ENCODE measurements at places on chromosomes 11 and 22.
A peak's percentile ranks its signal among the peaks of the same experiment; 100 is the strongest.

DNA sequence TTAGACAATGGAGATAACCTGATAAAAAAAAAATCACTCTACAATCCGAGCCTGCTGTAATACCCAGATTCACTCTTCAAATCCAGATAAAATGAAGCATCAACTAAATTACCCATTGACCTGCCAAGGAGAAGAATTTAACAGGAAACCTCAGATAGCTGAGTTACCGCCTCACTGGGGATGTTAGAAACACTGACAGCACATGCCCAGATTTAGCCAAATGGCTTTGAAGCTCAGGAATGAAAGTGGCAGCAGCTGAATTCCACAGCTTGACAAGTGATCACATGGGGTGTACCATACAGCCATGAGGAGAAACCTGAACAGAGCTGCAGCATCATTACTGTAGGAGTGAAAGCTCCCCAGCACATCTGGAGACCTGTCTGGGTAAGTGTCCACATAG, 807.6 kb downstream of the DLG2 start:
- DNase-seq = no peak

DNA sequence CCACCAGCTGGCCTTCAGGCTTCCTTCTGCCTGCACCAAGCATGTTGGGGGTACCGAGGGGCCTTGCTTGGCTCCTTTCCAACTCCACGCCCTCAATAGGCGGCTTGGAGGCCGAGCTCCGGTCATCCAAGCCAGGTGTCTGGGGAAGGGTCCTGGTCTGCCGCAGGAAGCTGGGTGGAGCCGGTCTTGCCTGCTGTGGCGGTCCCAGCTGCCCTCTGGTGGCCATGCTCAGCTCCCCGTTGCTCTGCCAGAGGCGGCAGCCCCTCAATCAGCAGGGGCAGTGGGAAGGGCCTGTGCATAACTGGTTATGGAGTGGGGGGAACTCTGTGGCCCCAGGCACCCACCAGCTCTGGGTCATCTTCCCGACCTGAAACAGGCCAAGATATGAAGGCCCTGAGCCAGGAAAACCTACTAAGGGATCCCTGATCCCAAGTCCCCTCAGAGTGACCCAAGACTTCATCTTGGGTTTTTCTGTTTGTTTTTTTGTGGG, 3.2 kb downstream of the ARVCF start:
- DNase-seq = peak; percentile 17

- DNase-seq = no peak
Measured at GRCh38 chr11:58742981-58743880, 11.5 kb upstream of the GLYAT start.

GRCh38 chr11:123159183-123159857, 35.7 kb downstream of the CLMP start:
- DNase-seq = no peak

- no peak for DNase-seq
Measured at GRCh38 chr11:105168457-105168856, 28.9 kb upstream of the CARD18 start.

DNA sequence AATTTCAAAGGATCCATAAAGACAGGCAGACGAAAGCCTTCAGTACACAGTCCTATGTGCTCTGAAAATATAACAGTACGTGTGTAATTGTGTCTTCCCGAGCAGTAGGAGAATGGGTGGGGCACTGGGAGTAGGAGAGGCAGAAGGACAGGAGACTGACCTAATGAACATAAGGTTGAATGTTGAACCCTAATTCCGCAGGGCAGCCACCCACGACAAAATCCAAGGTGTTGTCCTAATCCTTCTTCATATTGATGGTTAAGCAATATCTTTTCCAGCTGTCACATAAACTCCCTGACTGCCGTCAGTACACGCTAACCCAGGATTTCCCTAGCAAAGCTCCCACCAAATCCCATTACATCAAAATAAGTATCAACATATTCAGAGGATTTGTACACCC, 34.5 kb downstream of the SPATA19 start:
- no peak for DNase-seq

DNA sequence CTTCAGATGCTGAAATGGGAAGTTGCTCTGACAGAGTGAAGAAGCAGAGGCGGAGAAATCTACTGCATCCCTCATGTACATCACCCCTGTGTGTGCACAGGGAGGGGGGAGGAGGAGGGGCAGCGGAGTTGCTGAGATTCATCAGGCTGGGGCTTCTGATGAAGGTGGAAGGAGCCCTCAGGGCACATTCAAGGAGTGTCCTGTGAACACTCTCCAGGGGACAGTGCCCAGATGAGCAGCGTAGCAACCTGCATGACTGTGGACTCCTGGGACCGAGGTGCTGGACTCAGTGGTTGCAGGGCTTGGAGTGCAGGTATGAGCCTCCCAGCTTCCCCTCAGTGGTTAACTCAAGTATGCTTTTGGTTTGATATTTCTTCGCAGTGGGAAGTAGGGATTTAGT, 257.8 kb upstream of the B3GAT1 start:
- DNase-seq = no peak

- DNase-seq = no peak
Measured at GRCh38 chr11:128498721-128499245, 88.6 kb downstream of the ETS1 start.

DNA sequence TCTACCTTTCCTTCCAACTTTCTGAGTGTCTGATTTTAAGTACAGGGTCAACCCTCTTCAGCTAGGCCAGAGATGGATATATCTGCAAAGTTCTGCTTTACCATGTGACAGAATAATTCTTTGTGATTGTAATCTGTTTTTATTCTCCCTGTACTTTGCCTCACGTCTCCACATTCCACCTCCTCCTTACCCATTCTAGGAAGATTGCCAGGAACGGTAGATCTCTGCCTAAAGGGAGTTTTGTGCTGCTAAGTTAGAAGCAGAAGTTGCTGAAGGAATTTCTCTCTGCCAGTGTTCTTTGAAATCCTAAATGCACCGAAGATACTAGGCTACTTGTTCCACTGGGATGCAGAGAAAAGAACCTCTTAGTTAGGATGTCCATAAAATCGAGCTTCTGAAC, 20.7 kb upstream of the FAM181B start:
- DNase-seq = no peak

DNA sequence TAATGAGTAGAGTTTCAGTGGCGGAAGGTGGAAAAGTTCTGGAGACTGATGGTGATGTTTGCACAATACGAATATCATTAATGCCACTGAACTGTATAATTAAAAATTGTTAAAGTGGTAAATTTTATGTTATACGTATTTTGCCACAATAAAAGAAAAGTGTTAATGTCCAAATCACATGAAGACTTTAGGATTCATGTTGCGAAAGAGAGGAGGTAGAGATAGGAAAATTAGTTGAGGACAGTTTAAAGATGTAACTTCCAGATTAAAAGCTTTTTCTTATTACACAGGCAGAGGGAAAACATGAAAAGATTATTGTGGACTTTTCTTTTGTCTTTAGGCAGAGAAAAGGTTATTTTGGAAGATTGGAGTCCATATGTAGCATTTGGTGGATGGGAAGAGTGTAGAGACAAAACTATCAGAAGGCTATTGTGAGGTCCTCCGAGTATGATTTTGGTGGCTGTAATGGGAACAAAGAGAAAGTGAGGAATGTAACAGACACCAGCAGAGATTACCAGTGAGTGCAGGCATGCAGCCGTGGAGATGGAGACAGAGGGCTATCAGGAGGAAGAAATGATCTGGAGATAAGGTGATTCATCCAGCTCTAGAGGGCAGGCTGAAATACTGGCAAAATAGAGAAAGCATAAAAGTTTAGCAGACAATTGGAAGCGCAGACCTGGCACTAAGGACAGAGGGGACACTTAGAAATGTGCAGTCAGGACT, 12.5 kb downstream of the VPS26B start:
- no peak for DNase-seq

- DNase-seq = peak; percentile 37
Measured at GRCh38 chr11:59556917-59557348, 45.6 kb downstream of the OR4D9 start.

GRCh38 chr11:129973809-129974208, 28.8 kb downstream of the PRDM10 start:
- no peak for DNase-seq

DNA sequence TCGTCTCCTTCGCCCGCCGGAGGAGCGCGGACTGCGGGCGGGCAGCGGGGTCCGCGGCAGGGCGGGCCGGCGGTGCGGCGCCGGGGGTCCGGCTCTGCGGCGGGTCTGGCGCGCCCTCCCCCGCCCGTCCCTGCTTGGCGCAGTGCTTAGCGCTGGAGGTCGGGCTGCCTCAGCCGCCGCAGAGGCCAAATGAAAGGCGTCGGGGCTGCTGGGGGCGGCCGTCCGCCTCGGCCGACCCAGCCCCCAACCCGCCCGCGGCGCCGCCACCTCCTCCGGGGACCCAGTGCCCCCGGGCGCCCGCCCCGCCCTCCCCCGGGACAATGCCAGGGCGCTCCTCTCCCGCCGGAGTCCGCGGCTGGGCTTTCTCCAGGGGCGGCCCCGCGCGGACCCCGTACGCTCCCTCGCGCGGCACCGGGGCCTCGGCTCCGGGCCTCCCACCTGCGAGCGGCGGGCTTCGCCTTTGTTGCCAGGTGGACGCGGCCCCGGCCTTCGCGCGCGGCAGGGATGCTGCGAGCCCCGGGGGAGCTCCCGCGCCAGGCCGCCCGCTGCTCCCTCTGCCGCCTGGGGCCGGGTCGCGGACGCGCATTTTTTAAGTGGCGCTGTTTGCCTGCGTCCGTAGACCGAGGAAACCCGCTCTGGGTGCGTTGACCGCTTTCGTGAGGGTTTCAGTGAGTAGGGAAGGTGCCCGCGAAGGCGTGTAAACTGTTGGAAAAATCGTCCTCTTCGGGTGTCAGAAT, 583 bp downstream of the APLP2 start:
- DNase-seq = peak; percentile 4

- no peak for DNase-seq
Measured at GRCh38 chr22:23826510-23827350, 12.1 kb downstream of the DERL3 start.

GRCh38 chr22:43471606-43472135, 59.9 kb downstream of the MPPED1 start:
- DNase-seq = no peak

- no peak for DNase-seq
Measured at GRCh38 chr22:50179937-50180726, 5.6 kb upstream of the TRABD start.

DNA sequence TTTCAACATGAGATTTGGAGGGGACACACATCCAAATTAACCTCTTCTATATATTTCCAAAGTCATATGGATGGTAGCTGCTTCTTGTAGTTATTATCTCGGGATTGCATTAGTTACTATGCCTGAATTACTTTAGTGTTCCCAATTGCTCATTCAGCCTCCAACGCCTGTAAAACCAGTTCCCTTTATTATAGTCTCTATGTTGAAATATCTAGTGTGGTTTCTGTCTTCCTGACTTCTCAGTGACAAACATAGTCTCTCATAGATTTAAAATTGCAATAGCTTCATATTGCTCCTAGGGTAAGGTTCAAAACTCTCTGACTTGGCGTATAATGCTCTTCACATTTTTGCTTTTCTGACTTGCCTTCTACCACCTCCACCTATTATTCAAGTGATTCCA, 366.4 kb downstream of the CASP12 start:
- no peak for DNase-seq

GRCh38 chr11:8225589-8226036, 38.1 kb downstream of the LMO1 start:
- peak; percentile 77 for DNase-seq

DNA sequence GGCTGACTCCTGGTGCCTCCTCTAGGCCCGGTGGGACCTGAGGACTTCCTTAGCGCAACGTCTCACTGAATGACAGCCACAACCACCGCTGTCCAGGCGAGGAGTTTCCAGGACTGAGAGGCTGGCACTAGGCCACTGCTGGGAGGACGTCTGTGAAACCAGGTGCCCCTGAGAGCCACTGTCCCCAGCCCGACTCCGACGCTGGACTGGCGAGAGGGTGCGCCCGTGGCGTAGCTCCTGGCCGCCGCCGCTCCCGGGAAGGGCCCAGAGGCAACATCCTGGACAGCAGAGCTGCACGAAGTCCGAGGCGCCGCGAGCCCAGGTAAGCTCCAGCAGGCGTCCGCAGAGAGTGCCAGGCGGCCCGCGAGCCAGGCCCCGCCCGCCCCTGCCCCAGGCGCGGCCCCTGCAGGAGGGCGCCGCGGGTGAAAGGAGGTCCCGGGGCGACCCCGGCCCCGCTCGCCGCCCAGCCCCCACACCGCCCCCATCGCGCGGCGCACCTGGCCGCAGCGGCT, 525 bp downstream of the DGCR2 start:
- DNase-seq = no peak

DNA sequence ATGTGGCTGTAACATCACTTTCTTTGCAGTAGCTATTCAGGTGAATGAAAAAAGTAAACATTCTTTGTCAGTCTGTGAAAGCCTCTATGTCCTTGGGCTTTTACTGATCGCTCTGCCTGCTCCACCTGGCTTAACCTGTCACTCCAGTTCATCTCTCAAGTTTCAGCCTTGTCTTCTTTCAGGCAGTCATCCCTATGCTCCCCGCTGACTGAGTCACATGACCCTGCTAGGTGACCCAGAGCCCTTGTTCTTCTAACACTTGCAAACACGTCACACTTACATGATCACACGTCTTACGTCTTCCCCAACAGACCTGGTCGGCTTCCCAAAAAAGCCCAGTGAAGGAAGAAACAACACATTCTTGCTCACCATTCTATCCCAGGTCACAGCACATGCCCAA, 499.3 kb upstream of the TENM4 start:
- DNase-seq = no peak
